ENCODE measurements at places on chromosomes 1 and 21.

- DNase-seq = no peak
These were observed 210.8 kb downstream of the NFIA start for GRCh38 chr1:61293197-61293596.

DNA sequence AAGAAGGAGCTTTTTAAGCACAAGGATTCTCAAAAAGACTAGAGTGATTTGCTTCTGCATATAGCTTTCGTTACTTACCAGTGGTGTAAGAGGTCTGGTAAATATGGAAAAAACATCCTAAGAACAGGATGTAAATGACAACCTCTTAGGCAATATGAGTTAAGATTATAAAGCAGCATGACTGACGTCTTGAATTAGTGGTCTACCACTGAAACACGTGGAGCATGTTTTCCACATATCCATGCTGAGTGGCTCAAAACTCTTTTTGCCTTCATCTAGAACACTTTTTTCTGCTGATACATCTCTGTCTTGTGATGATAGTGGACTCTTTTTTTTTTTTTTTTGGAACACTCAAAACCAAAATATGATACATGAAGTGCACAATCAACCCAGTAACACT, 44.6 kb downstream of the RCAN1 start:
- no peak for DNase-seq

DNA sequence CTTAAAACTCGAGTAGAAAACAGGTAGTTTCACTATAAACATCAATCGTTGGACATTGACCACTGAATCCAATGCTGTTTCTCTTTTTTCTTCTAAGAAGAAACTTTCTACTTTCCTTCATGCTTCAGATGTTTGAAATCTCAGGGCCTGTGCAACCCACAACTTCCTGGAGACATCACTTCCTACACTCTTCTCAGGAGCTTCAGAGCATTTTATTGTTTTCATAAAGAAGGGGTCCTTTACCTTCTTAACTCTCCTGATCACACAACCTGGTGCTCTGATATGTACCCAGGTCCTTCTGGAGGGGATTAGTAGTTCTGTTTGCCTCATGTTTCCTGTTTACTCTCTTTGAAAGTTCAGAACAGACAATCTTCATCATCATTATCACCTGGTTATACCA, 113.0 kb upstream of the VAV3 start:
- DNase-seq = no peak

DNA sequence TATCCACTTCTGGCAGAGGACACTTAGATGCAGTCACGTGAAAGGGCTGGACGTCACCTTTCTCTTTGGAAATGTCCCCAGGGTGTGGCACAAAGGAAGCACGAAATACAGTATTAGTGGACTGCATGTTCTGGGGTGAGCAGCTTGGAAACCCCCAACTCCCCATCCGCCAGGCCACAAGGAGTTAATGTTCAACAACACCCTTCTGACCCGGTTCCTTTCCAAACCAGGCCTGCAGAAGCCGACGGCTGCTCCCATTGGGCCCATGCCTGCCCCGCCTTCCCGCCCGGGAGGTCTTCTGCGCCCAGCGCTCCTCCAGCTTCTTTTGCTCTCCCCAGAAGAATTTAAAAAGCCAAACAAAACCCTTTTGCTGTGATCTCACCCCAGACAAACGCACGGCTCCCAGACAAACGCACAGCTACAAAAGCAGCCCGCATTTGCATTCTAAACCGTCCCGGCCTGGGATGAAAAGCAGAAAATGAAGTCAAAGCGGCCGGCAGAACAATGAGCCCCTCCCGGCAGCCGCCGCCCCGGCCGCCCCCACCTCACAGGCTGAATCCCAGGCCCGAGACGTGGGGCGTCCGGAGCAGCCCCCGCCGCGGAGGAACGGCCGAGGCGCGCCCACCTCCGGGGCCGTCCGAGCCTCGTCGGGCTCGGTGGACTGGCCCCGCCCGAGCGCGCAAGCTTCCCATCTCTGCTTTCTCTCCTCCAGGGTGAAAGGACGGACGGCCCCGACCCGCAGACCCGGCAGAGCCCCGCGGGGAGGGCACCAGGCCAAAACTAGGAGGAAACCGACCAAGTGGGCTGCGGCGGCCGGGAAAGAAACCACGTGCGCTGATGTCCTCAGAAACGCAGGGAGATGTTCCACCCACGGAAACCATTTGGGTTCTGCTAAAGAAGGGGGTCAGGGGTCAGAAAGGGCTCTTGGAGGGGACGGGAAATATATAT, 101.9 kb downstream of the PLPP3 start:
- DNase-seq = no peak

DNA sequence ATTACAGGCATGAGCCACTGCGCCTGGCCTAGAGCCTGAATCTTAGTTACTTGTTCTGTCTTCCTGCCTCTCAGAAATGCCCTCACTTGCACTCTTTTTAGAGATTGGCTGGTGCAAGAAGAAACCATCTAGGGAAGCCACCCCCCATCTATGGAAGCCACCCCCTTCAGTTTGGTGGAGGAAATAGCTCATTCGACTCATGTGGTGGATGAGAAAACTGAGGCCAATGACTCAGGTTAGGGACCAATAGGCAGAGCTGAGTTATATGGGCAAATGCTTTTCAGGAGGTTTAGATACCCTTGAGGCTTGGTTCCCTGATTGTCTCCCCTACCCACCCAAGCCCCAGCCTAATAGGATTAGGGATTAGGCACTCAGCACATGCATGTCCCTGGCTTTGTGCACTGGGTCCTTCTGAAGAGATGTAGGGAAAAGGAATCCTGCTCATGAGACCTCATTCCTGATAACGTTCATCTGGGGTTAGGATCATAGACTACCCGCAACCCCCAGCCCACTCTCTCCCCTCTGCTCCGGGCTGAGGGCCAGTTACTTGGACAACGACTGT, 77.1 kb downstream of the PAX7 start:
- no peak for DNase-seq

- no peak for DNase-seq
These were observed 6.0 kb upstream of the TUT4 start for GRCh38 chr1:52558941-52559340.

GRCh38 chr1:94765958-94766357, 54.2 kb upstream of the SLC44A3 start:
- DNase-seq = no peak

DNA sequence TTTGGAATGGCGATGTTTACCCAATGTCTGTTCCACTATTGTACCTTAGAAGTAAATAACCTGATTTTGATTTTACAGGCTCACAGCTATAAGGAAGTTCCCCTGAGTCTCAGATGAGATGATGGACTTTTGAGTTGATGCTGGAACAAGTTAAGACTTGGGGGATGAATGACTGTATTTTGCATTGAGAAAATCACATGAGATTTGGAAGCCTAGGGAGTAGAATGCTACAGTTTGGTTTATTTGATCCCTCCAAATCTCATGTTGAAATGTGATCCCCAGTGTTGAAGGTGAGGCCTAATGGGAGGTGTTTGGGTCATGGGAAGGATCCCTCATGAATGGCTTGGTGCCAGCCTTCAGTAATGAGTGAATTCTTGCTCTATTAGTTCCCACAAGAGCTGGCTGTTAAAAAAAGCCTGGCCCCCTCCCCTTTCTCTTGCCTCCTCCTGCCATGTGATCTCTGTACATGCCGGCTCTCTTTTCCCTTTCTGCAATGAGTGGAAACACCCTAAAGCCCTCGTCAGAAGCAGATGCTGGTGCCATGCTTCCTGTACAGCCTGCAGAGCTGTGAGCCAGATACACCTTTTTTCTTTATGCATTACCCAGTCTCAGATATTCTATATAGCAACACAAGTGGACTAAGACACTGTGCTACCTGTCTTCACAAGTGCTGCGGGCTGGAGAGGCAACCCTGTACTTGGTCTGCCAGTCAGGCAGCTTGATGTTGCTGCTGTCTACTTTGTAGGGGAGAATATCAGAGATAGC, 77.0 kb upstream of the TLR5 start:
- no peak for DNase-seq

DNA sequence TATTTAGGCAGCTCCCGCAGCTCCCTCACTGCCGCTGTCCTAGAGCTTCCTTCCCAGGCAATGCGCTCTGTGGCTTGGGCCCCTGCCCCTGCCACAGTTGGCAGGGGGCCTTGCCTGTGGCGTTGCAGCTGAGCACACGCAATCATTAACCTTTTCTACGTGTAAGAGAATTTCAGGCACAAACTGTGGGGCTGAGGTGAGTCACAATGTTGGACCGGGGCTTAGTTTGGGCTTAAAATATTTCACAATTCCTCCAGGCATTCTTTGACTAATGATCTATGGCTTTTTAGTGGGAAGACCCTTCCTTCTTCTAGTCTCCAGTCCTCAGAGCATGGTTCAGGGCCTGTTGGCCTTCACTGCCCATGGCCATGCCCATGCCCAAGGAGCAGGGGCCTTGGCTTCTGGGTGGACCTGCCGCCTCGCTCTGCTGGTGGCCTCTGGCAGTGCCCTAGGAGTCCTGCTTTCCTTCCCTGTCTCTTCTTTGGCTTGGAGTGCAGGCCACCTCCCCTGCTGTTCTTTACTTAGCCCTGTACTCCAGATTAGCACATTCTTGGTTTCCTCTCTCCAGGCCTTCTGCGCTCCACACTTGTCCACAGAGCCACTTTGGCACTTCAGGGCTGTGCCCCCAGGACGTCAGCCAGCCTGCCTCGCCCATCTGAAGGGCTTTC, 39.2 kb downstream of the MAPKAPK2 start:
- no peak for DNase-seq

Measured in GM18507 (cell line).